ENCODE measurements at places on chromosomes 7 and 10.

DNA sequence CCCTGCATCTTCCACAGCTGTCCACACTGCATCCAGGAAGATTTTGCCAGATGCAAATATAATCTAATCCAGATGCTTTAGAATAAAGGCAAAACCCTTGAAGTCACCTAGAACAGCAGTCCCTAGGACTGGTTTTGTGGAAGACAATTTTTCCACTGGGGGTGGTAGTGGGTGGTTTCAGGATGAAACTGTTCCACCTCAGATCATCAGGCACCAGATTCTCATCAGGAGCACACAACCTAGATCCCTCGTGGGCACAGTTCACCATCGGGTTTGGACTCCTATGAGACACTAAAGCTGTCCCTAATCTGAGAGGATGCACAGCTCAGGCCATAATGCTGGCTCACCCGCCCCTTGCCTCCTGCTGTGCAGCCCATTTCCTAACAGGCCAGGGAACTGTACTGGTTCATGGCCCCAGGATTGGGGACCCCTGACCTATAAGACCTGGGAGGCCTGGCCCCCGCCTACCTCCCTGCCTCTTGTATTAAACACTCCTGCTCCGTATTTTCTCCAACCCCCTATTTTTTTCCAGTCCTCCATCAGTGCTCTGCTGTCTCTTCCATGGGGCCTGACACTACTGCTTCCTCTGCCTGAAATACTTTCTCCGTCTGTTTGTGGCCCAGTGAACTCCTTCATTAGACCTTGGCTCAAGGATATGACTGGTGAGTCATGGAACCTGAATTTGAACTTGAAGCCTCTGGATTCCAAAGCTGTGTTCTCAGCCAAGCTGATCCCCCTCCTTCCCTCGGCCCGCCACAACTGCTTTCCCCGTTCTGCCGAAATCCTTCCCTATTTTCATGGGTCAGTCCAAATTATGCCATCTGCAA, 79.9 kb upstream of the RHEB start:
- peak overlapping the region; percentile 85 for H3K27ac ChIP-seq
- H3K36me3 ChIP-seq: peaks cover 5% of the 10 kb centered on the region
- no peak overlapping the region for H3K4me3 ChIP-seq
- H3K4me1 ChIP-seq: peaks cover 23% of the 10 kb centered on the region
- H3K27me3 ChIP-seq: no peaks in the 10 kb centered on the region

DNA sequence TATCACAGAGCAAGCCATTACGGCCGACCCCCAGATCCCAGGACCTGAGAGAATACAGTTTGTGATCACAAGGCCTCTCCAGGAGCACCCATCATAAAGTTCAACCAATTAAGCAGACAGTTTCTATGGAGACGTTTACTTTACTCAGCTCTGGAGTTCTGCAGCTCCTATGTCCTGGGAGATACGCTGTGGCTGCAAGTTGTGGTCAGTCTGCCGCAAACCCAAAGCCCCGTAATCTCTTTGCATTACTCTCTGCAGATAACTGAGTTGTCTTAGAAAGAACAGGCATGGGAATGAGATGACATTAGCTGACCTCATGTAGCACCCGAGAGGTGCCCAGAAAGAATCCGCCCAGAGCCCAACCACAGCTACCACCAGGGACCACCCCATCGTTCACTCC, 305.1 kb downstream of the FGFR2 start:
- no peak overlapping the region for H3K4me3 ChIP-seq
- H3K36me3 ChIP-seq: no peaks in the 10 kb centered on the region
- no peaks in the 10 kb centered on the region for H3K4me1 ChIP-seq
- no peaks in the 10 kb centered on the region for H3K27me3 ChIP-seq
- no peak for DNase-seq
- no peak overlapping the region for H3K27ac ChIP-seq

DNA sequence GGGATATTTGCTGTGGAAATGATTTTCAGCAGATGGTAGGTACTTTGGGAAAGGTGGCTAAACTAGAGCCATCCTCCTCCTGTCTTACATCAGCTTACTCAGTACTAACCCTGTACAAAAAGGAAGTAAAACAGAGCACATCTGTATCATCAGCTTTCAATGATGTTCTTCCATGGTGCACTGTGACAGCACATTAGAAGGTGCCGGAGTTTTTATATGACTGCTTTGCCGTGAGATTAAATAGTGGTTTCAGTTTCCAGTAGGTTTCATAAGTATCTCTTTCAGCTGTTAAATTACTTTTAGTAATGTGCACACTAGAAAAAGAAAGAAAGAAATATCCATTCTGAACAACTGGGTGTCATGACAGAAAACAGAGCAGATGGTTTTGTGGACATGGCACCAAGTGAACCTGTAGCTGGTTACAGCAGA, 86.5 kb downstream of the ARID5B start:
- peak overlapping the region; percentile 75 for H3K27ac ChIP-seq
- H3K27me3 ChIP-seq: no peaks in the 10 kb centered on the region
- peaks cover 19% of the 10 kb centered on the region for H3K4me1 ChIP-seq

- H3K36me3 ChIP-seq: no peaks in the 10 kb centered on the region
- H3K4me1 ChIP-seq: peaks cover 22% of the 10 kb centered on the region
- no peak for DNase-seq
Measured at GRCh38 chr10:69916118-69916517, 114.4 kb downstream of the COL13A1 start.

DNA sequence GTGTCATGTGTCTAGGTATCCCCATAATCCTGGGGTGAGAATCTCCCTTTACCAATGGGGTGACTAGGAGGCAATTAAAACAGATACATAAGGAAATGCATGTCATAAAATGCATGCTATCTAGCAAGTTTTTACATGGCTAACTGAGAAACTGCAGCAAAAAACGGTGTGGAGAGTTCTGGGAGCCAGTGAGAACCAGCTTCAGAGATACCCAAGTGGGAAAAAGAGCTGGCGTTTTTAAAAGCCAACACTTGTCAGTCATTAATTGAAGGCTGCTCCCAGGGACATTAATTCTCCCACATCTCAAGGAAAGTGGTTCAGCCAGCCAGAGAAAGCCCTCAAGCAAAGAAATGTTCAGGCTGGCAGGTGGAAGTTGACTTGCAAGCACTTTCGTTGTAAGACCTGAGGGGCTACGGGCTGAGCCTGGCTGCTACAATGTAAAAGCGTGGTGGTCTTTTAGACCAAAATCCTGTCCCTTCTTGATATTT, 28.1 kb downstream of the ST8SIA6 start:
- H3K27ac ChIP-seq: no peak overlapping the region
- no peaks in the 10 kb centered on the region for H3K27me3 ChIP-seq
- no peaks in the 10 kb centered on the region for H3K4me1 ChIP-seq
- DNase-seq: no peak
- no peak overlapping the region for H3K4me3 ChIP-seq

DNA sequence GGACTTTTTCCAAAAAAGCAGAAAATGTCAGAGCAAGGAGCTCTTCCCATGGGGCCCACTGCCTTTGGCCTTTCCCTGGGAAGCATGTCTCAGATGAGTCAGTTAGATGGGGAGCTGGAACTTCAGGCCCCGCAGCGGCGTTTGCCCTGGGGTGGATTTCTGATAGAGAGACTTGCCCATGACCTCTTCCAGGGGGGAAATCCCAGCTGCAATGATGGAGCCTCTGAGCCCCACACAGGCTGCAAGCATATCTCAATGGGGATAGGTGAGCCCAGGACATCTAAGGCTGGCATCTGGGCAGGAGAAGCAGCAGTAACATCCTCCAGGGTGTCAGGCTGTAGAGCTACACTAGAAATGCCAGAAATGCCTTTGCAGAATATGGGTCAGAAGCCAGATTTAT, 269.2 kb upstream of the TCERG1L start:
- H3K27me3 ChIP-seq: no peaks in the 10 kb centered on the region
- H3K27ac ChIP-seq: no peak overlapping the region
- no peaks in the 10 kb centered on the region for H3K4me1 ChIP-seq
- no peaks in the 10 kb centered on the region for H3K36me3 ChIP-seq
- H3K4me3 ChIP-seq: no peak overlapping the region

DNA sequence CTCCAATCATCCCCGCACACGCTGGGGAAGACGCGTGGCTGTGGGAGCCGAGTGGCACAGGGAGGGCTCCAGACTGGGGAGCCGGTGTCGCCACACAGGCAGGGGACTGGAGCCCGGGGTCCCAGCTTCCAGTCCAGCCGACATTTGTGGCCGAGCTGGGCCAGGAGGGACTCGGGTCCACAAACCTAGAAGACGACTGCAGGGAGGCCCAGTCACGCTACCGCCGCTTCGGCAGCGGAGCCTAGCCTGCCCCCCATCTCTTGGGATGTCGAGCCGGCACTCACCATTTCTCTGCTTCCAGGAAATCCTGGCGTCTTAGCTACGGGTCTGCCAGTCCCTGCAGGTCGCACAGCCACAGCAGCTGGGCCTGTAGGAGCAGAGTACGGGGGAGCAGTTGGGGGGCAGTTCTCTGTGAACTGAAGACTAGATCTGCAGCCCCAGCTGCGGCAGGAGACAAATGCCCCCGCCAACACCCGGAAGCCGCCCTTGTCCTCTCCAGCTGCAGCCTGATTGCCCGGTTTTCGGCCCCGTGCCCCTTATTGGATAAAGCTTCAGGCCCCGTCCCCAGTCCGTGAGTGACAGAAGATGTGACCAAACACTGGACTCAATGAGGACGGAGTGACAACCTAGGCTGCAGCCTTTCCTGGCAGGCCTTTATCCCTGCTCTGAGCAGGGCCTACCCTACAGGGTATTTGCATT, 270.7 kb downstream of the ZNF33B start:
- no peaks in the 10 kb centered on the region for H3K36me3 ChIP-seq
- no peaks in the 10 kb centered on the region for H3K4me1 ChIP-seq
- peak; percentile 52 for DNase-seq
- no peaks in the 10 kb centered on the region for H3K27me3 ChIP-seq
- H3K4me3 ChIP-seq: peak overlapping the region; percentile 30
- H3K27ac ChIP-seq: peak overlapping the region; percentile 15

GRCh38 chr10:71590781-71591350, 128.7 kb downstream of the C10orf105 start:
- H3K27me3 ChIP-seq: no peaks in the 10 kb centered on the region
- DNase-seq: no peak
- H3K4me1 ChIP-seq: no peaks in the 10 kb centered on the region
- H3K27ac ChIP-seq: no peak overlapping the region

DNA sequence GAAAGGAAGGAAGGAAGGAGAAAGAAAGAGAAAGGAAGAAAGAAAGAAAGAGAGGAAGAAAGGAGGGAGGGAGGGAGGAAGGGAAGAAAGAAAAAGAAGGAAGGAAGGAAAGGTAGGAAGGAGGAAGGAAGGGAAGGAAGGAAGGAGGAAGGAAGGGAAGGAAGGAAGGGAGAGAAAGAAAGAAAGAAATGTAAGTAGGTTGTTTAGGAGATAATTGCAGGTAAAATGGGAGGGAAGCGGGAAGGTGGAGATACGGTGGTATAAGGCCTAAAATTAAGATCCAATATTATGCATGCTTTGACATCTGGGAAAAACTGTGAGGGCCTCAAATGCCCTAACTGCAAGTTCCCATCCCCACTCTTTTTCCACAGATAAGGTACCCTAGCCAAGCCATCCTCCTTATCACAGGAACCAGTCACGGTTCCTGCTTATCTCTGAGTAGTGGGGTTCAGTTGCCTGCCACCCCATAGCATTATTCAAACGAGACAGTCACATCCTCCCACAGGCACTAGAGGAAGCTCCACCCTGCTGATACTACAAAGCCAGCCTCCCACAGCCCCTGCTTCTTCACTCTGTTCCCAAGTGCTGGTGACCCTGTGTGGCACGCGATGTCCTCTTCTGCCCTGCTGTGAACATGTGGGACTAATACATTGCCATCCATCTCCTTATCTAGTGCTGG, 28.7 kb downstream of the ST8SIA6 start:
- H3K4me1 ChIP-seq: no peaks in the 10 kb centered on the region
- H3K27me3 ChIP-seq: no peaks in the 10 kb centered on the region
- H3K27ac ChIP-seq: no peak overlapping the region
- no peaks in the 10 kb centered on the region for H3K36me3 ChIP-seq
- no peak for DNase-seq

- H3K36me3 ChIP-seq: no peaks in the 10 kb centered on the region
- no peak overlapping the region for H3K4me3 ChIP-seq
- DNase-seq: no peak
- no peak overlapping the region for H3K27ac ChIP-seq
- no peaks in the 10 kb centered on the region for H3K4me1 ChIP-seq
Measured at GRCh38 chr7:84009051-84009450, 185.5 kb downstream of the SEMA3A start.

DNA sequence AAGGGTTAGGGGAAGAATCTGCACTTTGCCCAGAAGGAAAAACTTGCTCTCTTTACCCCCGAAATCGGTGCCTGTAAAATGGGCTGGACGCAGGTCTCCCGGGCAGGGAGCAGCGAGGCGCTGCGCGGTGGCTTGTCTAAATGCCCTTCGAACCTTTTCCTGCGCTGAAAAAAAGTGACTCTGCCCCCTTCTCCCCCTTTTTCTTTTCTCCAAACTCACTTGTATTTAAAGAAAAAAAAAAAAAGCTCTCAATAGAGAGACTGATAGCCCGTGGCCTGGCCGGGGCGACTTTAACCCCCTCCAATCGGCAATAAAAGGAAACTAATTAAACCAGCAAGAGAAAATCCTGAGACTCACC, 286 bp downstream of the SP8 start:
- peaks cover 46% of the 10 kb centered on the region for H3K27me3 ChIP-seq
- H3K36me3 ChIP-seq: no peaks in the 10 kb centered on the region
- H3K27ac ChIP-seq: no peak overlapping the region
- H3K4me3 ChIP-seq: peak overlapping the region; percentile 57
- H3K4me1 ChIP-seq: peaks cover 12% of the 10 kb centered on the region

DNA sequence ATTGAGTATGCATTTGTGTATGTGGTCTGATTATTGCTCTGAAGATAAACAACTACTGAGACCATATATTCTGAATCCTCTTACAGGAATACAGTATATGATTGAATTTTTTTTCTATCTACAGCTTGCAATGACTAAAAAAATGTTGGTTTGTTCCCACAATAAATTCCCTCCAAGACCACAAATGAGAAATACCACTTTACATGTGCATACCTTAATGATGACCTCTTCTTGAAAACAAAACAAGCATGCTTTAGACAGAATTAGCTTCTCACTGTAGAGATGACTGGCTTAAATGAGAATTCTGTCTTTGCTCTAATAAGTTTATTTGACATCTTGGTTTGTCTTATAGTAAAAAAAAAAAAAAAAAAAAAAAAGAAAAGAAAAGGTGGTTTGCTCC, 241.5 kb downstream of the PCDH15 start:
- H3K36me3 ChIP-seq: no peaks in the 10 kb centered on the region
- no peaks in the 10 kb centered on the region for H3K4me1 ChIP-seq
- no peak overlapping the region for H3K4me3 ChIP-seq
- no peak overlapping the region for H3K27ac ChIP-seq
- no peak for DNase-seq

DNA sequence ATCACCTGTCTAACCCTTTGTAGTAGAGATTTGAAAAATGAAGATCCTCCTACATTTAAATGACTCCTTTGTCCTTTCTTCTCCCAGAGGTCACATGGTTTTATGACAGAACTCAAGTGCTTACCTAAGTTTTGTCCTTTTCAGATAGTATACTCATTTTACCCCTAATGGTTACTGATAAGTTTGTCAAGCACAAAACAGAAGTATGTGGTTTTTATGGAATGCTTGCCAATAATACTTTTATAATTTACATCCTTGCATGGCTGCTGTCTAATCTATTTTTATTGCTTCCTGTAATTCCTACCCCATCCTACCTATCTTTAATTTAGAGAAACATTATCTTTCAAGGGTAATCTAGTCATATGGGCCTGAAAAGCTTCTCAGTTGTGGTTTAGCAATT, 37.5 kb downstream of the HELLS start:
- H3K36me3 ChIP-seq: no peaks in the 10 kb centered on the region
- no peak overlapping the region for H3K27ac ChIP-seq
- no peaks in the 10 kb centered on the region for H3K27me3 ChIP-seq
- DNase-seq: no peak
- no peak overlapping the region for H3K4me3 ChIP-seq

GRCh38 chr10:92342796-92343195, 51.8 kb downstream of the MARCHF5 start:
- H3K27me3 ChIP-seq: no peaks in the 10 kb centered on the region
- no peak overlapping the region for H3K4me3 ChIP-seq
- H3K4me1 ChIP-seq: no peaks in the 10 kb centered on the region
- H3K27ac ChIP-seq: no peak overlapping the region
- DNase-seq: no peak
- peaks cover 13% of the 10 kb centered on the region for H3K36me3 ChIP-seq

Data from ascending aorta (tissue), 2 donors.